Thyroid gland (tissue), 4 donors: ENCODE measurements at places on chromosomes 4 and X. TPM values are rescaled to one million over a fixed set of nuclear protein-coding genes. Genes with fewer than 3 reads are reported as not detected.
A peak's percentile ranks its signal among the peaks of the same experiment; 100 is the strongest.

- DNase-seq: peak; percentile 94
Observed at GRCh38 chr4:152935631-152936445, at the start of gene FHDC1. Gene FHDC1 (plus strand): TSS chr4:152936323. CDS start chr4:152943058, 6,735 bp downstream.

- DNase-seq: no peak
Observed at GRCh38 chr4:12692815-12693214, 791.3 kb downstream of the RAB28 start.

GRCh38 chr4:53527930-53528329, 63.4 kb downstream of the LNX1 start:
- no peak for DNase-seq

The EDA2R gene
- 4.7 TPM for total RNA-seq

The DGKK gene
- not detected for total RNA-seq
